Activated CD8-positive, alpha-beta memory T cell treated with anti-CD3 and anti-CD28 coated beads for 36 hours (primary cell): ENCODE measurements at places on chromosomes 5 and 9. TPM values are rescaled to one million over a fixed set of nuclear protein-coding genes. Genes with fewer than 3 reads are reported as not detected.

DNAJC25 gene
- 7.9 TPM for total RNA-seq

HAPLN1 gene
- not detected for total RNA-seq

ENTPD2 gene
- not detected for total RNA-seq

PLCXD3 gene
- total RNA-seq: not detected

ZNF462 gene
- total RNA-seq: 0.06 TPM

GCNT4 gene
- 0.59 TPM for total RNA-seq

SKIC3 gene
- 63.8 TPM for total RNA-seq

LPAR1 gene
- total RNA-seq: not detected

MARVELD2 gene
- 0.27 TPM for total RNA-seq

CERT1 gene
- 31.8 TPM for total RNA-seq

ECM2 gene
- total RNA-seq: not detected

ADCY2 gene
- total RNA-seq: not detected

RORB gene
- total RNA-seq: 0.02 TPM

SOWAHA gene
- total RNA-seq: 0.06 TPM

CCNI2 gene
- 10.2 TPM for total RNA-seq

TMEFF1 gene
- total RNA-seq: 0.36 TPM

CCDC171 gene
- 2.4 TPM for total RNA-seq

NR3C1 gene
- 56.6 TPM for total RNA-seq

SHISAL2B gene
- not detected for total RNA-seq

MLANA gene
- total RNA-seq: not detected

PHF24 gene
- not detected for total RNA-seq

TRIM36 gene
- 0.40 TPM for total RNA-seq

LCN2 gene
- total RNA-seq: not detected

CBY3 gene
- total RNA-seq: 0.55 TPM

RASEF gene
- not detected for total RNA-seq

KIAA0825 gene
- total RNA-seq: 1.3 TPM

NPR3 gene
- not detected for total RNA-seq

LHX3 gene
- not detected for total RNA-seq

NEURL1B gene
- 0.04 TPM for total RNA-seq

TIMD4 gene
- total RNA-seq: 1.0 TPM

FSTL4 gene
- total RNA-seq: not detected

SPATA6L gene
- total RNA-seq: 0.40 TPM

CA9 gene
- total RNA-seq: 6.2 TPM

CD74 gene
- total RNA-seq: 265 TPM

TMEM174 gene
- total RNA-seq: not detected

CAPSL gene
- total RNA-seq: 0.44 TPM
